ENCODE measurements at places on chromosomes 2 and 18. TPM values are rescaled to one million over a fixed set of nuclear protein-coding genes. Genes with fewer than 3 reads are reported as not detected.

GRCh38 chr2:48316753-48317750, 212.9 kb upstream of the STON1 start:
- no peak overlapping the region for H3K4me3 ChIP-seq
- no peak overlapping the region for H3K27ac ChIP-seq
- H3K4me1 ChIP-seq, result no peaks in the 10 kb centered on the region
- H3K36me3 ChIP-seq, result no peaks in the 10 kb centered on the region

DNA sequence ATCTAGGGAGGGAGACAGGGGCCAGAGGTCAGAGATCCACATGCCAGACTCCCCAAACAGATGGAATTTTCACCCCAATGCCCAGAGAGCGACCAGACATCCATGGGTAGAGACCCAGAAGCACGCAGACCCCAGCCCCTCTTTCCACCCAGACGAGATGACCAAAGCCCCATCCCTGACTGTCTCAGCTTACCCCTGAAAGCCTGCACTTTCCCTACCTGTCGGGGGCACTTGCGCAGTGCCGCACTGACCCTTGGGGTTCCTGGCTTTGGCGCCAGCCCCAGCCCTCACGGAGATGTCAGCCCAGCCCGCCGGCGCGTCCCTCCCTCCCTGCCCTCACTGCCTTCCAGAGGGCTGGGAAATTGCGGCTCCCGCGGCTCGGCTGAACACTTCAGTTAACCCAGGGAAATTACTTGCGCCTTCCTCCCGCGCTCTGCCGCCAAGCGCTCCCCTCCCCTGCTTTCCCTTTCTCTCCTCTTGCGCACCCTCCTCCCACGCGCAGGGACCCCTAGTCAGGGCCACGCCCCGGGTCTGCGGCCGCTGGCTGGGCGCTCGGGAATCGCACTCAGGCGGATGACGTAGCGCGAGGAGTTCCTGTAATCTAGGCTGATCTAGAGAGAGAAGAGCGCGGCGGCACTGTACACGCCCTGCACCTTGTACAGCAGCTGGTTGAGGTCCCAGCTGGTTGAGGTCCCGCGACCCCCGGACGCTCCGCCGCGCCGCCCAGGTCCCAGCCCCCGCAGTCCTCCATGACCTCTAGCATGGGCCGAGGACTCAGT, 12.0 kb downstream of the ALPG start:
- no peak for DNase-seq
- H3K4me3 ChIP-seq, result no peak overlapping the region
- no peaks in the 10 kb centered on the region for H3K27me3 ChIP-seq
- no peaks in the 10 kb centered on the region for H3K4me1 ChIP-seq
- H3K36me3 ChIP-seq, result no peaks in the 10 kb centered on the region
- no peak overlapping the region for H3K27ac ChIP-seq

- H3K27ac ChIP-seq, result no peak overlapping the region
- no peaks in the 10 kb centered on the region for H3K36me3 ChIP-seq
- no peaks in the 10 kb centered on the region for H3K4me1 ChIP-seq
- DNase-seq, result no peak
Observed at GRCh38 chr2:158760887-158761286, 34.2 kb upstream of the DAPL1 start.

- no peaks in the 10 kb centered on the region for H3K4me1 ChIP-seq
- no peak for DNase-seq
- no peaks in the 10 kb centered on the region for H3K36me3 ChIP-seq
- H3K27ac ChIP-seq, result no peak overlapping the region
- H3K27me3 ChIP-seq, result no peaks in the 10 kb centered on the region
- no peak overlapping the region for H3K4me3 ChIP-seq
Observed at GRCh38 chr2:136212426-136213378, 94.8 kb upstream of the CXCR4 start.

DNA sequence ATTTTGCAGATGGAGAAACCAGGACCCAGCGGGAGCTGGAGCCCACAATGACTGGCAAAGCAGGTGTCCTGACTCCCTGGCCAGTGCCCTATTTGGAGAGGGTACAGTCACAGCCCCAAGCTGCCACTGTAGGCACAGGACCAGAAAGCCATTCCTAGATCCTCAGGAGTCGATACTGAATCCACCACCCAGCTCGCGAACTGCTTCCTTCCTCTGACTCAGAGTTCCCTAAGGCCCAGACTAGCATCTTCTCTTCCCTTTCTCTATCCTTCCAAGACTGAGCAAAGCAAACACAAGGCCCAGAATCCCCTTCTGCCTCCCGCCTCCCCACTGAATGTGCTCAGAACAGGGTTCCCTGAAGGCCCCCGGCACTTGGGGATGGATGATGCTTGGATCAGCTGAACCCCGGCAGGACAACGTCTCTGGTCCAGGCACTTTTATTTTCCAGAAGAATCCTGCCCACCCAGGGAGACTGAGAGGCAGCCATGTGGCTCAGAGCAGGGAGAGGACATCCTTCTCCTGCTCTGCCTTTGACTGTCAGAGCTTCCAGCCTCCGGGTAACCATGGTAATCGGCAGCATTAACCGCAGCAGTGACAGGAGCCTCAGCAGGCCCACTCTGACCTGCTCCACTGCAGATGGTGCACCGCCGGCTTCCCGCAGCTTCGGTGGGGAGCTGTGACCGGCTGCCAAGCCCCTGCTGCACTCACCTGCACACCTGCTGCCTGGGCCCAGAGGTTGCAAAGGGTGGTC, 34.8 kb upstream of the KLHL29 start:
- H3K36me3 ChIP-seq, result no peaks in the 10 kb centered on the region
- H3K4me1 ChIP-seq, result no peaks in the 10 kb centered on the region
- no peak for DNase-seq
- no peaks in the 10 kb centered on the region for H3K27me3 ChIP-seq

GRCh38 chr2:30486655-30487054, 39.6 kb downstream of the LCLAT1 start:
- DNase-seq, result no peak
- no peaks in the 10 kb centered on the region for H3K36me3 ChIP-seq
- H3K4me3 ChIP-seq, result no peak overlapping the region
- peaks cover 10% of the 10 kb centered on the region for H3K4me1 ChIP-seq
- H3K27ac ChIP-seq, result no peak overlapping the region

- no peaks in the 10 kb centered on the region for H3K27me3 ChIP-seq
- H3K4me1 ChIP-seq, result no peaks in the 10 kb centered on the region
- DNase-seq, result no peak
Observed at GRCh38 chr18:12701161-12701560, 1.4 kb downstream of the CEP76 start.

DNA sequence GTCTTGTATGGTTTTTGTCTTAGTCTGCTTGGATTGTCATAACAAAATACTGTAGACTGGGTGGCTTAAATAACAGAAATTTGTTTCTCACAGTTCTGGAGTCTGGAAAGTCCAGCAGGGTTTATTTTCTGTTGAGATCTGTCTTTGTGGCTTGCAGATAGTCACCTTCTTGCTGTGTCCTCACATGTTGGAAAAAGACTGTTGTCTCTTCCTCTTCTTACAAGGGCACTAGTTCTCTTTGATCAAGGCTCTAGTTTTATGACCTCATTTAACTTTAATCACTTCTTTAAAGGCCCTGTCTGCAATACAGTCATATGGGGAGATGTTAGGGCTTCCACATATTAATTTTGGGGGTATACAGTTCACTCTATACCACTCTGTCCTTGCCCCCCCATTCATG, 56.5 kb downstream of the NBEAL1 start:
- H3K4me3 ChIP-seq, result no peak overlapping the region
- DNase-seq, result no peak
- H3K36me3 ChIP-seq, result peaks cover 2% of the 10 kb centered on the region
- no peak overlapping the region for H3K27ac ChIP-seq
- no peaks in the 10 kb centered on the region for H3K27me3 ChIP-seq

DNA sequence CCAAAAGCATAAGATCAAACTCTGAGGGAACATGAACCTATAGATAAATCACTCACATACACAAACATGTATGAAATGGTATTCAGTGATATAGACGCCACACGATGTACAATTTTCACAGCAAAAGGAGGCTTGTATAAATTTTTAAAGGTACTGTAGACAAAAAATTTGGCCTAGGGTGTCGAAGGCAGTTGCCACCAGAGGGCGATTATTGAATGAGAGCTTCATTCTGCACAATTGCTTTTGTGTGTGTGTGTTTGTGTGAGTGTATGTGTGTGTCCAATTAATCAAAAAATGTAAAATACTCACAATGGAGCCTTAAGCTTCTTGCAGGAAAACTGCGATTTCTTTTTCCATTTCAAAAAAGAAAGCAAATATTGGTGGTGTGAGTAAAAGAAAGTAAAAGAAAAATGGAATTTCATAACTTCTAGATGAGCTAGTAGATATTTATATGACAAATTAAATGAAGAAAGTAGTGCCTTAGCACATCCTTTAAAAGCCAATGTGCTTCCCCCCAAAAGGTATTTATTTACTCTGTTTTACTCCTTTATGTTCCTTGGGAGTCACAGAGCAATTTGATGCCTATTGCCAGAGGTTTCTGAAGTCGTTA, 800.1 kb downstream of the SATB2 start:
- no peak overlapping the region for H3K4me3 ChIP-seq
- DNase-seq, result peak; percentile 46
- no peaks in the 10 kb centered on the region for H3K36me3 ChIP-seq
- H3K27ac ChIP-seq, result no peak overlapping the region
- H3K4me1 ChIP-seq, result no peaks in the 10 kb centered on the region

GRCh38 chr2:27251766-27252165, 11.1 kb downstream of the SLC30A3 start:
- peaks cover 5% of the 10 kb centered on the region for H3K4me1 ChIP-seq
- H3K27me3 ChIP-seq, result no peaks in the 10 kb centered on the region
- DNase-seq, result no peak
- no peak overlapping the region for H3K4me3 ChIP-seq
- H3K36me3 ChIP-seq, result no peaks in the 10 kb centered on the region

DNA sequence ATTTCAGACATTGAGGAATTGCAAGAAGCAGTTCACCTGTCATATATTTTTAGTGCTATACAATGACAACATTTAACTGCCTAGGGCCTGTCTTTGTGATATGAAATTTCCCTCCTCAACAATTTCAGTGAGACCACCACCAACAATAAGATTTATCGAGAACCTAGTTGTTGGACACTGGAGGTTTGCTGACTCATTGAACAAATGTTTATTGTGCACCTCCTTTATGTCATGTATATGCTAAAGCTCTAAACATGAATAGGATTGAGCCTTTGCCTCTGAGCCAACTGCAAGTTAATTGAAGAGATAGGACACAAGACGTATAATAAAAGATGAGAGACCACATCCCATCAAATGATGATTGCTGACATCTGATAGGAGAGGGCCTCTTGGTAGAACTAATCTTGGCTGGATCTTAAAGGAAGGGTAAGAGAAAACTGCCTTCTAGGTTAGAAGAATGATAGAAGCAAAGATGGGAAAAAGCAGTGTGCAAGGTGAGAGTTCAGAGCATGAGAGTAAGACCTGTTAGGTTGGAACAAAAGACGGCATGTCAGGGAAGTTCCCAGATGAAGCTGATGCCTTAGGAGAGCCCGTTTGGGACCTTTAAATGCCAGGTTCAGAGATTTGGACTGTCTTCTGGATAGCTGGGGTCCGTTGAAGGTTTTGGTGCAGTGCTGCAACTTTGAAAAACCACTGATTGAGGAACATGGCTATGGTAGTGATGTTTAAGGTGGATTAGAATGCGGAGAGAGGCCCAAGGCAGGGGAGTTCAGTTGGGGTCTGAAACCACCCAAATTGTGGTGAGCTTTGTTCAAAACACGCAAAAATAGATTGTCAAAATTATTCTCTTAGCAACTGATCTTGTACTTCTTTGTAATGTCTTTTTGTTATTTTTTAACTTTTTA, 133.0 kb upstream of the EML6 start:
- no peaks in the 10 kb centered on the region for H3K27me3 ChIP-seq
- no peaks in the 10 kb centered on the region for H3K36me3 ChIP-seq
- peaks cover 2% of the 10 kb centered on the region for H3K4me1 ChIP-seq
- H3K4me3 ChIP-seq, result no peak overlapping the region
- no peak overlapping the region for H3K27ac ChIP-seq

- DNase-seq, result no peak
- no peak overlapping the region for H3K4me3 ChIP-seq
- no peak overlapping the region for H3K27ac ChIP-seq
- H3K36me3 ChIP-seq, result no peaks in the 10 kb centered on the region
- peaks cover 2% of the 10 kb centered on the region for H3K4me1 ChIP-seq
Observed at GRCh38 chr2:68230241-68231060, 21.9 kb downstream of the PPP3R1 start.

- H3K27ac ChIP-seq, result no peak overlapping the region
- H3K4me1 ChIP-seq, result no peaks in the 10 kb centered on the region
- no peak for DNase-seq
- H3K36me3 ChIP-seq, result no peaks in the 10 kb centered on the region
- H3K27me3 ChIP-seq, result no peaks in the 10 kb centered on the region
Observed at GRCh38 chr2:241540401-241540770, 18.2 kb upstream of the BOK start.

GRCh38 chr18:45481821-45482220, 133.5 kb upstream of the SLC14A2 start:
- no peaks in the 10 kb centered on the region for H3K36me3 ChIP-seq
- no peaks in the 10 kb centered on the region for H3K27me3 ChIP-seq
- no peak for DNase-seq
- H3K4me1 ChIP-seq, result peaks cover 3% of the 10 kb centered on the region
- no peak overlapping the region for H3K27ac ChIP-seq

GRCh38 chr18:63195326-63196159, 124.0 kb downstream of the BCL2 start:
- H3K27ac ChIP-seq, result no peak overlapping the region
- H3K36me3 ChIP-seq, result no peaks in the 10 kb centered on the region
- peaks cover 3% of the 10 kb centered on the region for H3K4me1 ChIP-seq
- no peak for DNase-seq
- no peak overlapping the region for H3K4me3 ChIP-seq

DNA sequence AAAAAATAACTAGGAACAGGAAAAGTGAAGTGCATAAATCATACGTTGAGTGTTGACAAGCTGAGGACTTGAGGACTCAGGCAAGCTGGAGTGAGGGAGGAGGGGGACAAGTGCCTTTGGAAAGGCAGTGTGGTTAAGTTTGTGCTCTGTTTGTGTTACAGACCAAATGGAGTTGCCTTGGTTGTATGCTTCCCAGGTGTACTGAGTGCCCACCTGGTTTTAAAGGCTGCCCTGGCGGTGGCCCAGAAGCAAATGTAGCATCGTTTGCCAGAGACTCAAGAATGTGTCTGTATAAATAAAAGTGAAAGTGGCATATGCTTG, 240.9 kb downstream of the PRKCE start:
- H3K27me3 ChIP-seq, result no peaks in the 10 kb centered on the region
- H3K4me1 ChIP-seq, result no peaks in the 10 kb centered on the region
- DNase-seq, result no peak
- no peak overlapping the region for H3K4me3 ChIP-seq
- H3K36me3 ChIP-seq, result no peaks in the 10 kb centered on the region
- H3K27ac ChIP-seq, result no peak overlapping the region

DNA sequence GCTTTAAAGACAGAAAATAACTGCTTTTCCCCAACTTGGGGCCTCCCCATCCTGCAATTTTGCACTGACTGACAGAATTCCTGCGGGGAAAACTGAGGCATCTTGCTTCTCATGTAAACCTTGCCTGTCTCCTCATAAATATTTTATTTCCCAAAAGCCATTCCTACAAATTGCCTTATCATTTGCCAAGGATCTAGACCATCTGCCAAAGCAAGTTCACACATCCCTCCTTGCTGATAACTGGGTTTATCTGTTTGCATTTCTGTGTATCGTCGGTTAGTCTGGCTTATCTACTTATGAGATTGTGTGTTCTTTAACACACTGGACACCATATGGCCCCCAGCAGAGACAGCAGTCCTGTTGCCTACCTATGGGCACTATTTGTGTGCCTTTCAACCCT, 3.0 kb upstream of the CNGA3 start:
- no peak for DNase-seq
- H3K27me3 ChIP-seq, result no peaks in the 10 kb centered on the region
- no peak overlapping the region for H3K27ac ChIP-seq
- no peak overlapping the region for H3K4me3 ChIP-seq
- H3K4me1 ChIP-seq, result no peaks in the 10 kb centered on the region

Gene SERPINB11
- total RNA-seq, result not detected

Gene FKBP1B
- total RNA-seq, result 5.9 TPM

Gene RTP5
- not detected for total RNA-seq

Gene NOSTRIN
- total RNA-seq, result 46.4 TPM

Gene CYP27A1
- total RNA-seq, result 50.6 TPM

Gene IL1RN
- 6.0 TPM for total RNA-seq

Gene MREG
- 1.6 TPM for total RNA-seq
